Activated naive CD4-positive, alpha-beta T cell treated with anti-CD3 and anti-CD28 coated beads, Interleukin-2, amount 50 U/mL, for 72 hours (primary cell): ENCODE measurements at places on chromosomes 3 and 15. TPM values are rescaled to one million over a fixed set of nuclear protein-coding genes. Genes with fewer than 3 reads are reported as not detected.

- DNase-seq, result no peak
Observed at GRCh38 chr3:146803745-146804144, 198.6 kb upstream of the PLSCR5 start.

Gene KLHL40
- not detected for total RNA-seq

DNA sequence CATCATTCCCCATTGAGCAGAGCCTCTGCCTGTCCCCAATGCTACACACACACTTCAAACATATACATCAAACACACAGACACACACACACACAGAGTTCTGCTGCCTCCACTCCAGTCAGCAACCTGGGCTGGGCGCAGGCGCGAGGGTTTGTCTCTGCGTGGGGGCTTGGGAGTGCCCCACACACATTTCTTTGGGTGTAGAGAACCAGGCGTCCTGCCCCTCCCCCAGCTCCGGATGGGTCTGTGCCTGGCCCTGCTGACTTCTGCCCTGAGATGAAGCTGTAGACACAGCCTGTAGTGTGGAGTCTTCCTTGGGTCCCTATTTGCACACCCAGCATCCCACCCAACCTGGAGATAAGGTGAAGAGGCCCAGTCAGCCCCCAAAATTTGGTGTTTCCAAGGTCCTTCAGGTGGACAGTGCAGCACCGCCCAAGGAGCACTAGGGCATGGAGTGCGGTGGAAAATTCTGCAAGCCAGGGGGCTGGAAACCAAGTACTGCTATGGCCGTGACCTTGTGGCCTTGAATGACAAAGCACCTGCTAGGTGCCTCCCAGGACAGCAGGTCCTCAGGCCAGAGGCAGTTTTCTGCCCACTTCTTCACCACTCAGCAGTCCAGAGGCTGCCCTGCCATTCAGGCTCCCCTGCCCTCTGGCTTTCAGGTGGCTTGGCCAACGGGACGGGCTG lies 26.8 kb downstream of the FBXW12 start:
- no peak for DNase-seq

DNA sequence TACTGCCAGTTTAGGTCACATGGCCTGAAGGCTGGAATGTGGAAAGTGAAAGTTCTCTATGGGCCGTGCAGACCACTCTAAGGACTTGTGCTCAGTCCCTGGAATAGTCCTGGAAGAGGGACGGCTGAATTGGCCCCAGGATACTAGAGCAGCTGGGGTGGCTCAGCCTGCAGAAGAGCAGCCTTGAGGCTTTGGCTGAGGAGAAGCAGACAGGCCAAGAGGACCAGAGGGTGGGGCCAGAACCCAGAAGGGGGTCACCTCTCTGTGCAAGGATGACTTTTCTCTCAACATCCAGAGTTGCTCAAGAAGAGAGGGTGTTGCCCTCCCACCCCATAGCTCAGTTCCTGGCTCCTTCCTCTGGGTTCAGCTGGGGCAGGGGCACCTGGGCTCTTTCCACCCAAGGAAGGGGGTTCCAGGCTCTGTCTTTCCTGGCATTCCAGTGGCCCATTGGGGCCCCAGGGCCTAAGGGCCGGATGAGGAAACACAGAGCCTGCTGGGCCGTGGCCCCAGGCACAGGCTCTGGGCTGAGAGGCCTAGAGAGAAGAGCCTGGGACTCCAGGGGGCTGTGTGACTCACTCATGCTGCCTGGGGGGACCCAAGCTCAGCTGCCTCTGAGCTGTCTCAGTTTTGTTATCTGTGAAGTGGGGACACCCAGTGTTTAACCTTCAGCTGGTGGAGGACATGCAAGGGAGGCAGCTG lies 8.5 kb upstream of the FBLN2 start:
- DNase-seq, result no peak

Gene UCN2
- total RNA-seq, result not detected
